ENCODE measurements at places on chromosomes 1 and 21.
A peak's percentile ranks its signal among the peaks of the same experiment; 100 is the strongest.

DNA sequence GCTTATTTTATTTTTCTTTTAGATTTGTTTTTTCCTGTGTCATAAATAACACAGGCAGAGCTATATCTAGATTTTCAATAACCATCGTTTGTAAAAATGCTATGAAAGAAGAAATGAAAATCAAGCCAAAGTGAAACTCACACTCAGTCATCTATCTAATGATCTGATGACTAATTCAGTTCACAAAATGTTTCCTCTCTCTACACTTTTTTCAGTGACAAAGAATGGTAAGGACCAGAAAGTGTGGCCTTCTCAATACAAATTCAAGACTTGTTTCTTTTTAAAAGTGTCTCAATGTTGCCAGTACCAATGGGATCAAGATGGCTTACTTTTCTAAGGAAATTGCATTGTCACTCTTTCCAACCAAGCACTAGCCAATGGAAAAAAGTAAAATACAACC lies 282.8 kb upstream of the PKN2 start:
- no peak for DNase-seq

DNA sequence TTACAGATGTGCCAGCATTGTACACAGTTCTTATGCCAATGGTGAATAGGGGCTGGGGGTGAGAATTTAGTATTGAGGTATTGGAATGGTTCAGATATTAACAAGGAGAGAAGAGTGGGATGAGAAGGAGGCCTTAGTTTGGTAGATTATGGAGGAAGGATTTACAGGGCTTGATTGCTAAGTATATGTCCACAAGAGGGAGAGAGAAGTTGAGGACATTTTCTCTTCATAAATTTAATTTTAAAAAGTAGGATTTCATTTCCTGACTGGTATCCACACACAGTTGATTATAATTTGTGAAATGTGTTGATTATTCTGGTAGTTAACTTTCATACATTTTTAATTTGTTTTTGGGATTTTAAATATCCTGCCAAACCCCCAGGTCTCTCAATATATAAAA lies 213.0 kb downstream of the ADGRL2 start:
- no peak for DNase-seq

DNA sequence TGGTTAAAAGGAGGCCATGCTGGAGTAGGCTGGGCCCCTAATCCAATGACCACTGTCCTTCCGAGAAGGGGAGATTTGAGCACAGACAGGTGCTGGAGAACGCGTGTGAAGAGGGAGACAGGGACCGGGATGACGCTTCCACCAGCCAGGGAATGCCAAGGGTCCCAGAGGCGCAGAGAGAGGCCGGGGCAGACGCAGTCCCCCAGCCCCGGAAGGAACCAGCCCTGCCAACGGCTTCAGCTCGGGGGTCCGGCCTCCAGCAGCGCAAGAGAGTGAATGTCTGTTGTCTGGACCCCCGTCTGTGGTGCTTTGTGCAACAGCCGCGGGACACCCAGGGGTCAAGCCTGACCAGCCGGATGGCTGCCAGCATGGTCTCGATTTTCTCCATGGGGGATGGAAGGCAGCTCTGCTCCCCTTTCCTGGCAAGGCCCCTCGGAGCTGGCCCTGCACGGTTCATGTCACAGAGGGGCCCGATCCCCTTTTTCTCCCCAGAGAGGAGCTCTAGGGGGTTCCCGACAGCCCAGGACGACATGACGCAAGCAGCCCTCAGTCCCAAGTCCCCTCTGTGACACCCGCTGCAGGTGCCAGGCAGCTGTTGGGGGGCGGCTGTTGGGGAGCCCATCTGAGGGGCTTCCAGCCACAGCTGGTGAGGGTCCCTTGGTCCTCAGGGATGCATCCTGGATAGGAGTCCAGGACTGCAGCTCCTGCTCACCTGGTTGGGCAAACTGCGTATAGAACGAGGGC lies 73.5 kb downstream of the SIK1 start:
- DNase-seq: no peak

- DNase-seq: no peak
These were observed 219.2 kb downstream of the RERE start for GRCh38 chr1:8598060-8598724.

DNA sequence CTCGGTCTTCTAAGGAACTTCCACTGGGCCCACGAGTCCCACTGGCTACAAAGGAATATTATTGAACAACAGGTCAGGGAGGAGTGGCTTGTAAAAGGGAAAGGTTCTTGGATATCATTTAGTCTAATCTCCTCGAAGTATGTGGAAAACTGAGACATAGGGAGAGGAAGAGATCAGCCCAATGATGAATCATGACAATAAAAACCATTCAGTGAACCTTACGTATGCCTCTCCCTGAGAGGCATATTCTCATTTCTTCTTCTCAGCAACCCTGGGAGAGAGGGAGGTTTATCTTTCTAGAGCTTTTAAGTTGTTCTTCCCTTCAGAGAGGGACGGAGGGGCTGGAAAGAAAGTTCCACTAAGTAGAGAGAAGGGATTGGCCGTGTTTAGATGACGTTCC lies 5.3 kb upstream of the MOB3C start:
- DNase-seq: peak; percentile 72

DNA sequence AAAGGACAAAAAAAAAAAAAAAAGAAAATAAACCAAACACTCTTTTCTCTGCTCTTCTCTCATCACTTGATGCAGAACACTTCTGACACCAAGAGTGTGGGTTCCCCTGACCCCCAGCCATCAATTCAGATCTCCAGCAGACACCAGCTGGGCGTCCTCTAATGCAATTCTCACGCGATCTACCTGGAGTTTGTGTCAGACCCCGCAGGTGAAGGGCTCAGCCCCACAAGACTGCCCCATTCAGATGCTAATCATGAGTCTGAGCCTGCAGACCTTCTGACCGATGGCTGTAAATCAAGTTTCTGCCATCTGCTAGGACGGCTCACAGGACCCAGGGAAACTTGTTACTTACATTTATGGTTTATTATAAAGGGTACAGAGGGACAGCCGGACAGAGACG lies 133.6 kb upstream of the C1orf174 start:
- DNase-seq: no peak

DNA sequence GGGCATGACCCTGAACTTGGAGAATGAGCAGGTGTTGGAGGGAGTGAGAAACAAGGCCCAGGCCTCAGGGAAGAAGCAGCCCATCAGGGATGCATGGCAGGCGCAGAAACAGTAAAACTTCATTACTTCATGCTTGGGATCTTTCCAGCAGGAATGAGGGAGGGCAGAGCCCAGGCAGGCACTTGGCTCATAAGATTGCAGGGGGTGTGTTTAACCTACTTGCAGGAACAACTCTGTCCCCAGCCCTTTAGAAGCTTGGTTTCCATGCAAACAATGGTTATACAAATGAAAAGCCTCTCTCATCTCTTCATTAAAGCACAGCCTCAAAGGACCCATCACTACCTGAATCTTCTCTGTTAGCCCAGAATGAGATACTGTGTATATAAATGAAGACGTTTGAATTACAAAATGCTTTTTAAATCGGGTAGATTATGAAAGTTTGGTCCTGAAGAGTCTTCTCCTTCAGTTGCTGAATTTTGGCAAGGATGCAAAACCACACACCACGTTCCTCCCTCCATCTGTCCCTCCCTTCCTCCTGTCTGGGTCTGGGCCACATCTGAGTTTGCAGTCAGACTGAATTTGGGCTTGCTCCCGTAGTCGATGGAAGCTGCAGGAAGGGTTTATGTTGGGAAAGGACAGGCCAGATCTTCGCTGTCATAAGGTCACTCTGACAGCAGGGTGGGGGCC lies 154.4 kb upstream of the KLHDC7A start:
- DNase-seq: no peak

DNA sequence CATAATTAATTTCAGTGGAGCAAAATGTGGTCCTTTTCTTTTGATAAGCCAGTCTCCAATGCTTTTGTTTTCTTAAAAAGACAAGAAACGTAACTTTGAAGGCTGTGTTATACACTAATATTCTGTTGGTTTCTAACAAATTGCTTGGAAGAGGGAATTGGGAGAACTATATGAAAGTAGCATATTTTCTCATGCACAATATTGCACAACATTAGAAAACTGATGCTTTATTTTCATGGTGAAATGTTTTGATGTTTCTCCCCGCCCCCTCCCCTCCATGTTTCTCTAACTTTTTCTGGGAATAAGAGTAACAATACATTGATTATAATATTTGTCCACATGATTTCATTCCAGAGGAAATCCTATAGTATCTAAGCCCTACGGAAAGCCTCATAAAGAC lies 115.4 kb downstream of the OLFML2B start:
- no peak for DNase-seq

- DNase-seq: no peak
These were observed 98.1 kb downstream of the TNNI3K start for GRCh38 chr1:74333244-74333643.

DNA sequence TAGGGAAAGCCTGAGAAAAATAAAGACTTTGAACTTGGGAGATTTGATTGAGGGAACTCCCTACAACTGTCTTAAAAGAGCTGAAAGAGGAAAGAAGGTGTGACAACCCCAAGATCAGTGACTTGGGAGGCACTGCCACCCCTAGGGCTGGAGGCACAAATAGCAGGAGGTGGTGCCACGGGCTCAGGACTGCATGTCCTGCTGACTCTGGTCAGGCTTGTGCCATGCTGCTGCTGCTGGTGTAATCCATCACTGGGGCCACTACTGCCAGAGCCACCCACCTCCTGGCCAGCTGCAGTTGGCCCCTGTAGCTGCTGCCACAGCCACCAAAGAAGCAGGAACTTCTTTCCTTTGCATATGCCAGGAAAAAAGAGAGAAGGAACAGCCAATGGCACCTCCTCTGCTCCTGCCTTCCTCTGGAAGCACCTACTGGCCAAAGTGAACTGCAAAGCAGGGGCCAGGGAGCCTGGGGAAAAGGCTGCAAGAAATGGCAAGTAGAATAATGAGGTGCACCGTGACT lies 730.3 kb downstream of the PTPRU start:
- no peak for DNase-seq

DNA sequence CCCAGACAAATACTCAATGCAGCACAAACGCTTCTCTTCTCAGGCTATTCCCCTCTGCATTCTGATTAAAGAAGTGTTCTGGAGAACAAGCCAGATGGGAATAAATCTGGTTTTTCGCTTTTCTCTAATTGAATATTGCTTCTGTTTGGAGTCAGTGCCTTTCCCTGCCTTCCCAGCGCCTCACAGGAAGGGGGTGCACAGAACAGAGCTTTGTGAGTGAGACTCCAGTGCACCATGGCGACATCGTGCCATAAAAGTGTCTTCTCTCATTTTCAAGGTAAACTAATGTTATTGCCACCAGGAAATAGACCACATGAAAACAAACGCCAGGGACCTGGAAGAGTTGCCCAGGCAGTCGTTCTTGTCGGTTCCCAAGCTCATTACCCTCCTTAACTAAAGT lies 43.6 kb upstream of the SLC45A1 start:
- DNase-seq: no peak

- DNase-seq: peak; percentile 61
These were observed at the start of gene ILDR2 for GRCh38 chr1:166975361-166976129. Gene ILDR2, minus strand, starts transcription at chr1:166975540. Its CDS starts 272 bp downstream, at chr1:166975268.

DNA sequence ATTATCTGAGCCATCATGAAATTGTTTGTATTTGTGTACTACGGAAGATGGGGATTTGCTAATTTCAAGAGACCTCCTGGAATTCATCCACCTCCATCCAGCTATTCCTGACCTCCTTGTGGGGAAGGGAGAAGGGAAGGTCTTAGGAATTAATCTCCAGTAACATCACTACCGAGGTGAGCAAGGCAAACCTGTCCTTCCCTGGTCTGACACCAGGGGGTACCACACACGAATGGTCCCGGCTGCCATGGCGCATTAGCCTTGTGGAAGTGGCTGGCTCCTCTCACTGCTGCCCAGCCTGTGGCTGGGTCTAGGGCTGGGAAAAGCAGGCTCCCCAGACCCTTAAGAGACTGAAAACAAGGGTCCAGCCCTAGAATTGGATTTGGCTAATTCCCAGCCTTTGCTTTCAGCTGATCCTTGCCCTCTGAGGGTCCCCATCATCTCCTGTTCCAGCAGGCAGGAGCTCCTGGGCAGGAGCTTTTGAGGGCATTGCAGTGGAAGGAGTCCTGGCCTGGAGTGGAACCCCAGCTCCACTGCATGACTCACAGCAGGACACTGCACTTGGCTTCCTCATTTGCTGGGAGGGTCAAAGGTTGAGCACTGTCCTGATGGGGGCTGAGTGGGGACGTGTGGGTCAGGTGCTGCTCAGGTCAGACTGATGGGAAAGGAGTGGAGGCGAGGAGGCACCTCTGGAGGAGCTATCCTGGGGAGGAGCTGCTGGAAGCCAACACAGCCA lies 34.8 kb downstream of the RIMS3 start:
- DNase-seq: no peak

All from M059J (cell line).